Choroid plexus epithelial cell (primary cell): ENCODE measurements at places on chromosomes 6 and 20.

DNA sequence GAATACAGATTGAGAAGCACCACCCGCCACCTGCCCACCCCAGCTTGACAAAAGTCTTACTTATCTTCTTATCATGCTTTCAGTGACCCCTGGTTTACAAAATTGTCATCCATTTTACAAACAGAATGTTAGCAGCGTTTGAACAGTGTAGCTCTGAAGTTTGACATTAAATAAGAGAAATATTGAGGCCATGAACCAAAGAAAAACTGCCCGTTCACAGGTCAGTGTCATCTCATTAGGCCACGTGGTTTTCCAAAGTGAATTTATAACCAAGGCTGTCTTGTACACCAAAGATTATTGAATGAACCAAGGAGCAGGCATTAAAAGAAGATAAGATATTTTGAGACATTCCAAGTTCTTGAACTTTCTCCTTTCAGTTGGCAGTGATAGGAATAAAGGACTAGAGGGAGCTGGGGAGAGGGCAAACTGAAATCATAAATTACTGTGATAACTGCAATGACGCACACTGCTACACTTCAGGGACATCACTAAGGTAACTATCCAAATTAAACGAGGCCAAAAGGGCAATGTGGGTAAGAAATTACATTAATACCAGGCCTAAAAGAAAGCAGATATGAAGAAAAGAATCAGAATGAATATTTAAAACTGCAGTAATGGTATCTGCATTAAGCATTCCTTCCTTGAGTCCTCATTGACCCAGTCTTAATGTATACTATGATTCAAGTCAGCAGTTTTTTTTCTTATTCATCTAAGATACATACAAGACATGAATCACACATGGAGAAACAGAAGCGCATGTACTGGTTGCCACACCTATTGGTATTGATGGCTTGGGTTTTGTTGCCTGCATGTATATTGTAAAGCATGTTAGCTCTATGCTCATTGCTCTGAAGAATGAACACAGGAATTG lies 159.8 kb upstream of the ARG1 start:
- no peak for DNase-seq

DNA sequence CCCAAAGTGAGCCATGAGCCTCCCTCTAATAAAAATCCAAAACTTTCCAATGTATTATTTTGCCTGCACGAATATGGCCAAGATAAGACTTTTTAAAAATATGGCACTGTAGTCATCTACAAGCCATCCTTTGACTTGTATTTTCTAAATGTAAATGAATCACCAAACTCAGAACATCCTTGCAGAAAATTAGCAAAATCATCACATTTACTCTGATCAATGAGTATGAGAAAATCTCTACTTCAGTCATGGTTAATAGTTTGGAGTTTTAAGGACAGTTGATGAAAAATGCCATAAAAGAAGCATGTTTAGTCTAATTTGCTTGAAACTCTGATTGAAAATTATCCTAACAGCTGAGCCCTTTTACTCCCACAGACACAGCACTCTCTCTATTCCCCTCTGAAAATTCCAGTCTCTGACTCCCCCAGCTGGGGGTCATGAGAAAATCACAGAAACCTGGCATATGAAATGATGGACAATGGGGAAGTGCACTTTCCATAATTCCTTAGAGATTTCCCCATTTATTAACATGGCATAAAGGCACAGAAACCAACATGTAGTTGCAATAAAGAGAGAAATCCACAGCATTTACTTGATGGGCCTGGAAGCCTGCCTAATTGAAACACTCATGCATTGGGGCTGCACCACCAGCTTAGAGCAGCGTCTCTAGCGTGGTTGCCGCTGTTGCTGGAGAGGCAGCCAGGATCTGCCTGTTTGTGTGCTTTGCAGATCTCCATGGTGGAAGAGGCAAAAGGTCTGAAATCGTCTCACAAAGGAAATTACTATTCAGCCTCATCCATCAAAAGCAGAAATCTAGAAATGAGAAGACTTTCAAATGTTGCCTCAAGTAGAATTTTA lies 214.0 kb downstream of the WDR27 start:
- peak; percentile 56 for DNase-seq

GRCh38 chr6:43478008-43478372 lies 620 bp downstream of the TJAP1 start:
- DNase-seq: no peak

DNA sequence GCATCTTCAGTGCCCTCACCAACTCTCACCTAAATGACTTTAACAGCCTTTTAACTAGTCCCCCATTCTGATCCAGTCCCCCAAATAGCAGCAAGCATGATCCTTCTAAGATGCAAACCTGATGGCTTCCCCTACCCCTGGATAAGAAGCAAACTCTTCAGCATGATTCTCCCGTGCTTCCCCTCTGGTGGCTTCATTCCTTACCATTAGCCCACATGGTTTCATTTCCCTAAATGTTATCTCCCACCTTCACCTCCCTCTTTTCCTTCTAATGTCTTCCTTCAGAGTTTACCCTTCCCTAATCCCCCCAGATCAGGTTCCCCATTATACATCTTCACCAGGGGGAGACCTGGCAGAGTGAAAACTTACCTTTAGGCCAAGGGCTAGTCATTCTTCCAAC lies 4.0 kb upstream of the RAB5IF start:
- no peak for DNase-seq

DNA sequence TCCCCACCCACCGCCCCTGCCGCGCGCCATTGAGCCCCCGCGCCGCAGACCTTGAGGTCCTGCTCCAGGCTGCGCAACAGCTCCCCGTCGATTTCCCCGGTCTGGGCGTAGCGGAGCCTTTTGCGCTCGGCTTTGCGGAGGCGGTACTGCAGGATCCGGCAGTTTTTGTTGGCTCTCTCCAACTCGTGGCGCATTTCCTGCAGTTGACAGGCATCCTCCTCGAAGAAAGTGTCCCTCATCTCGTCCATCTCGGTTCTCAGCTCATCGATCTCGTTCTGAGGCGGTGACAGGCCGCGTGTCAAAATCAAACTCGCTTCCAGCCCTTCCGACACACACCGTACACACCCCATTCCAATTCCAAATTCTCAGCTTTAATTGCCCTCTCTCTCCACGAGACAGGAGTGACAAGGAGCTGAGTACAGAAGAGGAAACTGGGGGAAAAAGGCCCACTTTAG lies 4.3 kb downstream of the MTCL3 start:
- peak; percentile 82 for DNase-seq

- no peak for DNase-seq
These were observed 92.9 kb downstream of the PLEKHG1 start for GRCh38 chr6:150692604-150693003.

- no peak for DNase-seq
These were observed 117.2 kb downstream of the PDSS2 start for GRCh38 chr6:107342144-107342543.
